Hypothalamus (tissue), 51 donors: ENCODE measurements at places on chromosomes 4 and X.

- no peak for DNase-seq
These were observed 25.9 kb upstream of the CPLX1 start for GRCh38 chr4:851701-852430.

GRCh38 chr4:185017964-185018772 lies at the start of gene HELT:
Gene HELT (plus strand): TSS chr4:185018490. CDS start chr4:185018929, 439 bp downstream.
- no peak for DNase-seq

- DNase-seq, result no peak
These were observed 42.9 kb upstream of the INTS6L start for GRCh38 chrX:135477576-135477975.

DNA sequence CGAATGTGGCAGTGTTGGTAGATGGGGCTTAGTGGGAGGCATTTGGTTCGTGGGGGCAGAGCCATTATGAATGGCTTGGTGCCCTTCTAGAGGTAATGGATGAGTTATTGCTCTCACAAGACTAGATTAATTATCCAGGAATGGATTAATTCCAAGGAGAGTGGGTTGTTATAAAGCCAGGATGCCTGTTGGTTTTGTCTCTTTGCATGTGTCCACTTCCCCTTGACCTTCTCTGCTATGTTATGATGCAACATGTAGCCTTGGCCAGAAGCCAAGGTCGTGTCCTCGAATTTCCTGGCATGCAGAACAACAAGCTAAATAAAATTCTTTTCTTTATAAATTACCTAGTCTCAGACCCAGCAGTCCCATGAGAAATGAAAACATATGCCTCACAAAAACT lies 111.2 kb upstream of the PLS3 start:
- no peak for DNase-seq

DNA sequence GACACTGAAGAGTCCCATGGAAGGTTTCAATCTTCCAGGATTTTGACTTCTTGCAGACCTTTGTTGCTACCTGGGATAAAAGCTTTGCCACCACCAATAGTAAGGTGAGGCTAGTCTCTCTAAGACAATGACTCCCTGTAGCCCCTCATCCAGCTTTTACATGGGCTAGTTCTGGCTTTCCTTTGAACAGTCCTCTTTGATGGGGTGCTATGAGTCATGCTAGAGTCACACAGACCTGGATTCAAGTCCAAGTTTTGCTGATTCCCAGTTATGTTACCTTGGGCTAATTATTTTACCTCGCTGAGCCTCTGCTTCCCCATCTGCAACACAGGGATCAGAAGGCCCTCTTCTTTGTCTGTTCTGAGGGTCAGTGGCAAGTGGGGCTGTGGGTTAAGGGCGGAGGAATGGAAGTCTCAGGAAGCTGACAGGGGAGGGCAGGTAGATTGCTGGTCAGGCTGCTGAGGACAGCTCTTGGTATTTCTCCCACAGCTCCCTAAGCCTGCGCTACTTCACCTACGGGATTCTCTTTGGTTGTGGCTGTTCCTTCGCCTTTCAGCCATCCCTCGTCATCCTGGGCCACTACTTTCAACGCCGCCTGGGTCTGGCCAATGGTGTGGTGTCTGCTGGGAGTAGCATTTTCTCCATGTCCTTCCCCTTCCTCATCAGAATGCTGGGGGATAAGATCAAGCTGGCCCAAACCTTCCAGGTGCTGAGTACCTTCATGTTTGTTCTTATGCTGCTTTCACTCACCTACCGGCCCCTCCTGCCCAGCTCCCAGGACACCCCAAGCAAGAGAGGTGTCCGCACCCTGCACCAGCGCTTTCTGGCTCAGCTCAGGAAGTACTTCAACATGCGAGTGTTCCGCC lies 90.3 kb downstream of the RLIM start:
- DNase-seq, result no peak

DNA sequence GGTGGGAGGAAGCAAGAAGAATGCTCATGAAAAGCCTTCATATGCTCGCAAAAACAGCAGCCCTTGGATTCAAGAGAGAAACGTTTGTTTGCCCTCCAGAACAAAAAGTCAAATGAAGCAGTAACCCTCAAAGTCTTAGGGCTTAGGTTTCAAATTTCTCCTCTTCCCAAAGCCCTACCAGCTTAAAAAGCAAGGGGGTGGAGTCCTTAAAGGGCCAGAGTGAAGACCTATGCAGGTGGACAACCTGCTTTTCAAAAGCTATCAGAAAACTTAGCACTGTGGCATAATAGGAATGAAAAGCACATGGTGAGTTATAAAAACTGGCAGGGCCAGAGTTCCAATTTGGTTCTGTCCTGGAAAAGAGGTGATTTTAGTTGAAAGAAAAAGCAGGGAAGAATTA lies 253.3 kb downstream of the NAP1L3 start:
- DNase-seq, result no peak

GRCh38 chr4:85243857-85244256 lies 231.1 kb upstream of the ARHGAP24 start:
- DNase-seq, result no peak

DNA sequence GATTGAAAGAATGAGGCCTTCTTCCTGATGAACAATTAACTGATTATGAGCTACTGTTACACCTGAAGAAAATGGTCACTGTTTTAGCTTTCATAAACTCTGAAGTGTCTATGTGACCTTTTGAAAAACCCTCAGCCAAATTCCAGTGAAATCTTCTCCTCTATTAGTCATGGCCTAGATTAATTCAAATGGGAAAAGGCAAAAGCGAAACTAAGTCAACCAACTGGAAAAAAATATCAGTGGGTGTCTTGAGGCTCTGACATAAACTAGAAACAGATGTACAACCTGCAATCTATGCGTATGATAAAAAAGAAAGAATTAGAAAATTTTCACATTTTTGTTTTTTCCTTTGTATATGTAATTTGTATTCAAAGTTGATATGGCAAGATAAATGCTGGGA lies 169.4 kb upstream of the BANK1 start:
- no peak for DNase-seq

GRCh38 chr4:96729641-96730040 lies 889.7 kb downstream of the PDHA2 start:
- no peak for DNase-seq

GRCh38 chrX:46180258-46180687 lies 364.9 kb downstream of the ZNF674 start:
- no peak for DNase-seq

- no peak for DNase-seq
These were observed 72.2 kb downstream of the MAML3 start for GRCh38 chr4:140081641-140082390.

DNA sequence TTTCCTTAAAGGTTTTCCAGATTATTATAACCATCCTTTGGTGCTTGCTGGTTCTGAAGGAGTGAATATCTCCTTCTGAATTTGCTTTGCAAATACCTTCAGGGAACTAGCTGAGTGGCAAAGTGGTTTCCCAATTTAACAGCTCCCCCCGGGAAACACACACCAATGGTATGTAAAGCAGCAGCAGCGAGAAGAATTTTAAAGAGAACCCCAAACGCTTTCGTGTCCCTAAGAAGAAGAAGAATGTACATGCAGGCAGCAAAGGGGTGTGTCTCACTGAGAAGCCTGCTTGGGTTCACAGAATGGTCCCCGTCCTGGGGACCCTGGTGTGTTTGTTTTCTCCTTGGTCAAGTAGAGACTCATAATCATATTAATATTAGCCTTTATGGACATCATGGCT lies 4.2 kb upstream of the AKAP17A start:
- DNase-seq, result no peak

DNA sequence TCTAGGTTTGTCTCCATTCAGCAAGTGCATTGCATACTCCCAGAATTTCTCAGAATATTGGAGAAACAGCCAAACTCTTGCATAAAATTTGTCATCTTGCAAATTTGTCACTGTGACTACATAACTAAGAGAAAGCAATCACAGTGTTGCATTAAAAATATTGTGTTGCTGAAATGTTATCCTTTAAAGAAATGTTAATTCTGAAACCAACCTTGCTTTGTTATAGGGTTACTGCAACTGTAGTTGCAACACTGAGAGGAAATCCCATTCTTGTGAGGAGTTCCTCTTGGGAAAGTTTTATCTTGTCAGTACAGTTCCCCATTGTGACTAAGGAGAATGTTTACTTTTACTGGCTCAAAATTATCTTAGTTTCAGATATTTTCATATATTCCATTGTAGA lies 20.9 kb downstream of the CYBB start:
- no peak for DNase-seq

- DNase-seq, result peak; percentile 32
These were observed 80.6 kb upstream of the DHX15 start for GRCh38 chr4:24664956-24665355.

- DNase-seq, result no peak
These were observed 107.9 kb downstream of the ZNF827 start for GRCh38 chr4:145830699-145831098.

GRCh38 chr4:181755846-181756245 lies 487.4 kb upstream of the TENM3 start:
- DNase-seq, result no peak

- DNase-seq, result no peak
These were observed 24.8 kb upstream of the FAM193A start for GRCh38 chr4:2511645-2512131.

DNA sequence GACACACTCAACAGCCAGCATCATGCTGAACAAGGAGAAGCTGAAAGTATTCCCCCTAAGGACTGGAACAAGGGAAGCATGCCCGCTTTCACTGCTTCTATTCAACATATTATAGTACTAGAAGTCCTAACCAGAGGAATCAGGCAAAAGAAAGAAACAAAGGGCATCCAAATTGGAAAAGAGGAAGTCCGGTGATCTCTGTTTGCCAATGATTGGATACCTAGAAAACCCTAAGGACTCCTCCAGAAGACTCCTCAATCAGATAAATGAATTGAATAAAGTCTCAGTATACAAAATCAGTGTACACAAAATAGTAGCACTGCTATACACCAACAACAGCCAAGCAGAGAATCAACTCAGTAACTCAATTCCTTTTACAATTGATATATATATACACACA lies 44.8 kb downstream of the ARFIP1 start:
- no peak for DNase-seq

- no peak for DNase-seq
These were observed 134.1 kb downstream of the CEP135 start for GRCh38 chr4:56082829-56083228.

DNA sequence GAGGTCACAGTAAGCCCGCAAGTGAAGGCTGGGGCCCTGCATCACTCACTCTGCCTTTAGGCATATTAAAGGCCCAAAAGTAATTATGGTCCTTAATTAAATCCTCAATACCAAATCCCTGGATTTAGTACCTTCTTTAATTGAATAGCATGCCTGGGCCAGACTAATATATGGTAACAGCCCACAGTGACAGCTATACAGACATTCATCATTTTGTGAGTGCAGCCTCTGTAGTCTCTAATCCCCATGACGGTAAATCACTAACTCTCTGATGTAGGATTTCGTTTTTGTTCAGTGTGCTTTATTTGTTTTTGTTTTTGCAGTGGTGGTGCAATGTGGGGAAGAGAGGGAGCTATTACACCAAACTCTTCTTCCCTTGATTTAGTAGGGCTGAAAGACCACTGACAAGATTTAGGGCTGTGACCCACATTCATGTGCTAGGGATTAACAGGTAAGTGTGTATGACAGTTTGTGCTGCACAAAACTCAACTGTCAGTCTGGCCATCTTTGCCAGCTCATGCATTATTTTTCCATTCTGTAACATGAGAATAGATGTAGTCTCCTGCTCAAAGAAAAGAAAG lies 60.6 kb upstream of the SLC39A8 start:
- DNase-seq, result no peak

DNA sequence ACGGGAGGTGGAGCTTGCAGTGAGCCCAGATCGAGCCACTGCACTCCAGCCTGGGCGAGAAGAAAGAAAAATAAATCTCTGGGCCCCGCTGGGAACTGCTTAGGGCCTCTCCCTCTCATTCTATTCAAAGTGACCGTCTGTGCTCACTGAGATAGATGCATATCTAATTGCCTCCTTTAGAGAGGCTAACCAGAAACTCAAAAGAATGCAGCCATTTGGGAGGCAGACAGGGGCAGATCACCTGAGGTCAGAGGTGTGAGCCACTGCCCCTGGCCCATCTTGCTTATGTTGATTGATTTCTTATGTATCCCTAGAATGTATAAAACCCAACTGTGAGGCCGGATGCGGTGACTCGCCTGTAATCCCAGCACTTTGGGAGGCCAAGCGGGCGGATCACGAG lies 6.2 kb upstream of the CSF2RA start:
- DNase-seq, result no peak

DNA sequence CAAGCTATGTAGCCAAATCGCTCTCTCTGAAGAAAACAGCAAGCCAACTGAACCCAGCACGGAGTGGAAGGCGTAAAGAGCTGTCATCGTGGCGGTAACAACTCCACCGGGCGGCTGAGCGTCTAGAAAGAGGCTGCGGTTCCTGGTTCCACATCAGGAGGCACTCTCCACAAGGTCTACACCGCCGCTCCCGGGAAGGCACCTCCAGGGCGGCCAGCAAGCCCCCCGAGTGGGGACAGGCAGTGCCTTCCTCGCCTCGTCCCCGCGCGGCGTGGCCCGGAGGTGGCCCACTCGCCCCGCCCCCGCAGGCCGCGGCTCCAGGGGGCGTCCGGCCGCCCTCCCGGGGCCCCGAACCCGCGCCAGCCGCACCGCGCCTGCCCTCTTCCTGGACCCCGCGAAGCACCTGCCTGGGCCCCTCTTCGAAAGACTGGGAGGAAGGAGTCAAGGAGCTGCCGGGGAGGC lies 755 bp downstream of the KLHL8 start:
- peak; percentile 63 for DNase-seq

- DNase-seq, result no peak
These were observed 433 bp upstream of the COQ2 start for GRCh38 chr4:83285055-83285407.

DNA sequence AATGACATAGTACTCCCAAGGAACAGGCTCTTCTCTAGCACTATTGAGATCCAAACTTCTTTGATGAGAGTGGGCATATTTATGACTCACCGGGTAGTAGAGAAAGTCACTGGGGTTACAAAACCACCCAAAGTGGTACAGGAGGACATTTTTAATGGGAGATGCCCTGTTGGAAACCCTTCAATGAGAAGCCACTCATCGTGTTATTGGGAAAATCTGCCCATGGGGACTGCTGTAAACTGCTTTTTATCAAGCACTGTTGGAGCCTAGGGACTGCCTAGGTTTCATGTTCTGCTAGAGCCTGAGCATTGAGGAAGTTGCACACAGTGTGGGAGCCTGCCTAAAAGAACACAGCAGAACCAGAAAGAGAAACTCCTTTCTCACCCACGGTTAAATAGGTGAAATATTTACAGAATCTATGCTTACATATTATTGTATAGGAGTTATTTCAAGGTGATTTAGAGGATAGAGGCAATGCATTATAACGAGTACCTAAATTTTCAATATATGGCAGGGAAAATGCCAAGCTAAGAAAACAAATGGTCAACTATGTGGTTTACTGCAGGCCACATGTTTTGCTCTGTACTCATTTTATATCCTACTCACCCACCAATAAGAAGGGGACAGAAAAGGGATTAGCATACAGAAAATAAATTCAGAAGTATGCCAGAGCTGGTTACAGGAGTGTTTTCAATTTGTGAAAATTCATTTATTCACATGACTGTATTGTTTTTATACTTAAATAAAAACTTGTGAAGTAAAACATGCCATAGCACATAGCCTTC lies 559.1 kb downstream of the FSTL5 start:
- DNase-seq, result no peak

DNA sequence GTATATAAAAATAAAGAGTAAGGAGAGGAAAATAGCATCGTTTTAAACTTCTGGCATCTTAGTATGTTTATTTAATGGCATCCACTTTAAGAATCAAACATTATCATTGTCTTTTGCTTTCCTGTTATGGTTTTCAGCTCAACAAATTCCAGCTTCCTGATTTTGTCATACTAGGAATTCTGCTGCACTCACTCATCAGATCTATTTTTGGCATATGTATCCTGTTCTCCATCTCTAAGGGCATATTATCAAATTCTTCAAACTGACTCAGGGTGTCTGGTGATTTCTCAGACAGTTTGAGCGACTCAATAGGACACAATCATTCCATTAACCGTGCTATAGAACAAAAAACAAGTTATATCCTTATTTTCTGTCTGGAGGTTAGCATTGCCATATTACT lies 248.5 kb upstream of the DIAPH2 start:
- no peak for DNase-seq
